ENCODE measurements at places on chromosomes 4 and X.
A peak's percentile ranks its signal among the peaks of the same experiment; 100 is the strongest.

- DNase-seq, result no peak
These were observed 18.6 kb downstream of the AFM start for GRCh38 chr4:73499996-73500765.

GRCh38 chr4:33111117-33111516 is 2390.9 kb downstream of the PCDH7 start:
- DNase-seq, result no peak

- DNase-seq, result no peak
These were observed 41.9 kb upstream of the CBR4 start for GRCh38 chr4:169051761-169052593.

- no peak for DNase-seq
These were observed 38.6 kb downstream of the RWDD4 start for GRCh38 chr4:183620421-183620820.

- DNase-seq, result peak; percentile 39
These were observed 67.9 kb upstream of the SOX3 start for GRCh38 chrX:140572724-140573123.

All from suppressor macrophage treated with lipopolysaccharide for 1 hour (primary cell).